GM04503 (cell line): ENCODE measurements at places on chromosomes 7 and 10.

DNA sequence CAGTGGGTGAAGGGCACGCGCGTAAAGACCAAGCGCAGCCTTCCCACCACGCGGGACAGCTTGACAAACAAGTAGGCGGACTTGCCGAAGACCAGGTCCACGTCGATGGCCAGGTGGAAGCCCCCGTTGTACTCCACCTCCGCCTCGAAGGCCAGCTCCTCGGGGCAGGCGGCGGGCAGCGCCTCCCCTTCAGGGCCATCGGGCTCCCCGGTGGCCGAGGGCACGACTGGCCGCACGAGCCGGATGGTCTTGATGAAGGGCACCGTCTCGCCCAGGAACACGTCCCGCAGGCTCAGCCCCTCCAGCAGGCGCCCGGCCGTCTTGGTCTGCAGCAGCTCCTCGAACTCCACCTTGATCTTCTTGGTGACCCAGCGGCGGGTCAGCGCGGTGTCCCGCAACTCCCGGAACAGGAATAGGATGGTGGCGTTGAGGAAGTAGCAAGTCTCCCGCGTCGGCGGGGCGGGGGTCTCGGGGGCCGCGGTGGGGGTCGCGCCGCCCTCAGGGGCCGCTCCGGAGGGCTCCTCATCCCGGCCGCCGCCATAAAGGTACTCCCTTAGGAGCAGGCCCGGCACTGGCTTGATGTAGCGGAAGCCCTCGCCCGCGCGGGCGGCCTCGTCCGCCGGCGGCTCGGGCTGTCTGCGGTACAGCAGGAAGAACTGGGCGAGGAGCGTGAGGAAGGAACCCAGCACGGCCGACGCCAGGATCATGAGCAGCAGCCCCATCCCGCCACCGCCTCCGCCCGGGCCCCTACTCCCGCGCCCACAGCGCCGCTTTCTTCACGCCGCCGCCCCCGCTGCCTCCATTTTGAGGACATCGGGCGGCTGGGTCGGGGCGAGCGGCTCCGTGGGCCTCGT is 507 bp downstream of the PDZD8 start:
- no peak for DNase-seq

- no peak for DNase-seq
Measured at GRCh38 chr7:90320801-90321494, at the start of gene FAM237B. TSS of gene FAM237B (minus strand) at chr7:90321304. CDS start at chr7:90319748, 1,556 bp downstream.

DNA sequence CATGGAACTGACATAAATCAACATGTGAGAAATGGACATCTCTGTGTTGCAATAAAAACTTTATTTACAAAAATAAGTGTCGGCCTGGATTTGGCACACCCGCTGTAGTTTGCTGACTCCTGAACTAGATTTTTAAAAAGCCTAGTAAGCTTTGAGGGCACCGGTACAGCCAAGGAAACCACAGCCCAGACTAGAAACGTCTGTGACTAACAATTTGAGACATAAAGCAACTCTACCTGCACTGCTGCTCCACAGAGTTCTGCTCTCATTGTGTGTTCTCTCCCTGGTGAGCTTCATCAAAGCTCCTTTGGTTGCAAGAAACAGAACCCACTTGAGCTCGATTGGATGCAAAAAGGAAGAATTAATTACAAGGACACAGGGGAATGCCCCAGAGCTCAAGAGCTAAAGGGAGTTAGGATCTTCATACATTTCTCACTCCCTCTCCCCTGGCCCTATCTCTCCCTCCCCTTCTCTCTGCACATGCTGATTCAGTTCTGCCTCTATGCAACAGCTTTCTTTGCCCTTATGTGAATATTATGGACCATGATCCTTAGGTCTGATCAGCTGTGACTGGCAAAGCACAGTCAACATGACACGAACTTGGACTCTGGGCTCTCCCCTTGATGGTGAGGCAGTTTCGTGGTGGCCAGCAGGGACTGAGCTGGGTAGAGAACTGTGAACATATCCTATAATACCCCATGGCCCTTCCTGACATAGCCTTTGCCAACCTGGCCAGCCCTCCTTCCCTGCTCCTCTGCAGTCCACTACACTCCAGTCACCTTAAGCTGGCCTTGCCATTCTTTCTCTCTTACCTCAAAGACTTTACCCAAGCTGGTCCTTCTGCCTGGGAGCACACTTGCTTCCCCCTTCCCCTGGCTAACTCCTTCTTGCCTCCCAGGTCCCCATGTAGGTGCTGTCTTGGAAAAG is 77.5 kb upstream of the YAE1 start:
- DNase-seq: no peak

DNA sequence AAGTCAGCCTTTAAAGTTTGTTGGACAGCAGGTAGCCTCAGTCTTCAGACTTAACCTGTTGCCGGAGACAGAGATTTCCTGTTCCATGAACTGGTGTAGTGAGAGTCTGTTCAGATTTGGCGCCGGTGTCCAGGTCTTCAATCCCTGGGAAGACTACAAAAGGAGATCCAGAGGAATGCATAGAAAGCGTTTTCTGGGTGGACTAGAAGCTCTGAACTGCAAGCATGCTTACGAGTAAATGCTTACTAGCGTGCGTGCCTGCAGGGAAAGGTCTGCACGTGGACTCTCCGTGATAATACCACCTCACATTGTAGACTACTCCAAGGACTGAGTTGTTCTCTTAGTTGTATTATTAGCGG is 878 bp downstream of the GLRX3 start:
- DNase-seq: peak; percentile 18
